ENCODE measurements at places on chromosomes 13 and 19.

- no peak for DNase-seq
These were observed 328.6 kb downstream of the TBC1D4 start for GRCh38 chr13:75153386-75153785.

GRCh38 chr13:92483894-92484293 is 742.7 kb upstream of the GPC6 start:
- DNase-seq: no peak

DNA sequence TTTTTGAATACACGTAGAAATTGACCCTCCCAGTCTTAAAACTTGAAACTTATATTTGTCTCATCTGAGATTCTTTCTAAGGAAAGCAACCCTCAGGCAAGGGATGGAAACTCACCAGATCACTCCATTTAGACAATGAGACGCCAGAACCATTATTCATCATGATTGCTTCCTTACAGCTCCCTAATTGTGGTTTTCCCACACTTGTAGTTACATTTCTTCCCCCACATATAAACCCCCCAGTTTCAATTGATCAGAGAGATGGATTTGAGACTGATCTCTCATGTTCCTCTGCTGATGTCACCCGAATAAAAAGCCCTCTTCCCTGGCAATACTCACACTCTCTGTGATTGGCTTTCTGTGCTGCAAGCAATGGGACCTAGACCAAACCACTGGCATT is 197.9 kb upstream of the STARD13 start:
- no peak for DNase-seq

DNA sequence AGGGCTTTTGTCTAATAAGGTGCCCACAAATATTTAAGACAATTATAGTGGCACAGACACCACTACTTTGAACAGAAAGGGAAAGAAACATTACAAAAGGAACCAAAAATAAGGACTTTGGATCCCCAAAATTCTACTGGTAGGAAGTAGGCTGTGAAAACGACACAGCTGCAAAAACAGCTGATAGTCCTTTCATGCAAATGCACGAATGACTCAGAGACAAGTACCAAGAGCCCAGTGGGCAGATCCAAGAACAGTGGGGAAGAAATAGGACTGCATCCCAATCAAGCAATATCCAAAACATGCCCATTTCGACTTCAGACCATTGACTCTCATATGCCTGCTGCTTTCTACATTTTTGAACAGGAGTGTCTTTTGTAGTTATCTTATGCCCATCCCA is 269.4 kb upstream of the NBEA start:
- no peak for DNase-seq

DNA sequence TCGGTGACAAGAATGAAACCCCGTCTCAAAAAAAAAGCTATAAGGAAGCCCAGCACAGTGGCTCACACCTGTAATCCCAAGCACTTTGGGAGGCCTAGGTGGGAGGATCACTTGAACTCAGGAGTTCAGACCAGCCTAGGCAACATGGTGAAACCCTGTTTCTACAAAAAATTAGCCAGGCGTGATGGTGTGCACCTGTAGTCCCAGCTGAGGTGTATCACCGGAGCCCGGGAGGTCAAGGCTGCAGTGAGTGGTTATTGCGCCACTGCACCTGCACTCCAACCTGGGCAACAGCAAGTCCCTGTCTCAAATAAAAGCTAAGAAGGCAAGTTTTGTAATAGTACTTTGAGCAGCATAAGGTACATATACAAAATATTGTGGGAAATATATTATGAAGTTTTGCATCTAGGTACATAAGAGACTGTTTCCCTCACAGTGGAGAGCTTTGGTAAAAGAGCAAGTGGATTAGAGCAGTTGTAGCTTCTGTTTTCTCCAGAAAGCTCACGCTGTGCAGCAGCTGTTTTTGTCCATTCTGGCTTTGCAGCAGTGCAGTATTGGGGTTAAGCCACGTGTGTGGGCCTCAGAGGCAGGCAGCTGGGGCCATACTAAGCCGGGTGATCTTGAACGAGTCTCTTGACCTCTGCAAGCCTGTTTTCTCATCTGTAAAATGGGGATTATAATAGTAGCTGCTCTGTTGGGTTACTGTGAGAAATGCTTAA is 35.4 kb downstream of the ARHGAP35 start:
- DNase-seq: no peak

- no peak for DNase-seq
These were observed 1533.6 kb downstream of the UQCRFS1 start for GRCh38 chr19:27679399-27679798.

DNA sequence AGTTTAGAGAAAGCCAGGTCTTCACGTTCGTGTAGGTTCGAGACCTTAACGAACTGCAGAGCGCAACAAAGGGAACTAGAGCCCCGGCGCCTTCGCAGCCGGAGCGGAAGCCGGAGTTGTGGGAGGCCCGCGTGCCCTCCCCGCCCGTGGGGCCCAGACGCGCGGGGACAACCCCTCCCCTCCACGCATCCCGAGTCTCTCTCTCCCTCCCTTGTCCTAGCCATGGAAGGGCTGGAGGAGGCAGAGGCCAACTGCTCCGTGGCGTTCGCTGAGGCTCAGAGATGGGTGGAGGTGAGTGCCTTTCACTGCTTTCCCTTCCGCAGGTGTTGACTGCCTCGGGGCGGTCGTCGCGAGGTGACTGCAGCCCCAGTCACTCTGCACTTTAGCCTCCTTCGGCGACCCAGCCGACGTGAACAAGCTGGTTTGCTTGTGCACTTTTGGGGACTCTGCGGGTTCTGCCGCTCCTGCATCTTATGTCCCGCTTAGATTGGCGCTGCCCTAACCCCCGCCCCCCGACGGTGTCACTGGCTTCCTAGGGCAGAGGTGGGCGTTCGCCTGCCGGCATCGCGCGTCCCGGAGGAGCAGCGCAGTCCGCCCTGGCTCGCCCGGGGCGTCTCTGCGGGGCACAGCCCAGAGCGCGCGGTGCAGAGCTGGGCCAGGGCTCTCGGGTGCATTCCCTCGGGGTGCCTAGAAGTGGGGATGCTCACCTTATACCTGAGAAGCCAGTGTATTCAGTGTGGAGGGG is 478 bp downstream of the LMO7 start:
- no peak for DNase-seq

- no peak for DNase-seq
These were observed 1.2 kb downstream of the SEMA6B start for GRCh38 chr19:4557971-4558941.

GRCh38 chr13:45851956-45852355 is 403 bp upstream of the SIAH3 start:
- no peak for DNase-seq

GRCh38 chr19:38554676-38555141 is 63.0 kb downstream of the MAP4K1 start:
- no peak for DNase-seq

GRCh38 chr13:108944760-108945159 is 315.3 kb downstream of the MYO16 start:
- no peak for DNase-seq
